Adipocyte (in vitro differentiated cells): ENCODE measurements at places on chromosomes 1 and 21.

GRCh38 chr1:9784508-9785133 is 39.1 kb downstream of the CLSTN1 start:
- DNase-seq: peak; percentile 61

GRCh38 chr1:116808848-116809508 is 54.7 kb downstream of the CD2 start:
- no peak for DNase-seq

GRCh38 chr1:158961178-158961577 is 29.8 kb downstream of the PYHIN1 start:
- DNase-seq: no peak

DNA sequence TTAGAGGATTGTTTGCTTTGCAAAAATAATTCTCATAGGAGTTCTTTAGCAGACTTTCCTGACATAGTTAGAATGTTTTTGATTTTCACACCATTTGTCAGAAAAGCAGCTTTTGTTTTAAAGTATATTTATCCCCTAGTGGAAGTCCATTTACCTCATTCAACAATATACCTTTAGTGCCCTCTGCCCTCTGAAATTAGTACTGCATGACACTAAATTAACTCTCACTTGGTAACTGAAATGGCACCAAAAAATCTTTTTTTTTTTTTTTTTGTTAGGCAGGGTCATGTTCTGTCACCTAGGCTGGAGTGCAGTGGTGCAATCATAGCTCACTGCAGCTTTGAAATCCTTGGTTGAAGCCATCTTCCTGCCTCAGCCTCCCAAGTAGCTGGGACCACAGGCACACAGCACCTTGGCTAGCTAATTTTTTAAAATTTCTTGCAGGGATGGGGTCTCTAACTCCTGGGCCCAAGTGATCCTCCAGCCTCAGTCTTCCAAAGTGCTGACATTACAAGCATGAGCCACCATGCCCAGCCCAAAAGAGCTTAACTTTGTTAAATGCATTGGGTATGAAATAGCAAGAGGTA is 13.6 kb downstream of the LRRC42 start:
- no peak for DNase-seq

GRCh38 chr21:30434033-30434631 is 4.1 kb downstream of the KRTAP13-4 start:
- peak; percentile 11 for DNase-seq

DNA sequence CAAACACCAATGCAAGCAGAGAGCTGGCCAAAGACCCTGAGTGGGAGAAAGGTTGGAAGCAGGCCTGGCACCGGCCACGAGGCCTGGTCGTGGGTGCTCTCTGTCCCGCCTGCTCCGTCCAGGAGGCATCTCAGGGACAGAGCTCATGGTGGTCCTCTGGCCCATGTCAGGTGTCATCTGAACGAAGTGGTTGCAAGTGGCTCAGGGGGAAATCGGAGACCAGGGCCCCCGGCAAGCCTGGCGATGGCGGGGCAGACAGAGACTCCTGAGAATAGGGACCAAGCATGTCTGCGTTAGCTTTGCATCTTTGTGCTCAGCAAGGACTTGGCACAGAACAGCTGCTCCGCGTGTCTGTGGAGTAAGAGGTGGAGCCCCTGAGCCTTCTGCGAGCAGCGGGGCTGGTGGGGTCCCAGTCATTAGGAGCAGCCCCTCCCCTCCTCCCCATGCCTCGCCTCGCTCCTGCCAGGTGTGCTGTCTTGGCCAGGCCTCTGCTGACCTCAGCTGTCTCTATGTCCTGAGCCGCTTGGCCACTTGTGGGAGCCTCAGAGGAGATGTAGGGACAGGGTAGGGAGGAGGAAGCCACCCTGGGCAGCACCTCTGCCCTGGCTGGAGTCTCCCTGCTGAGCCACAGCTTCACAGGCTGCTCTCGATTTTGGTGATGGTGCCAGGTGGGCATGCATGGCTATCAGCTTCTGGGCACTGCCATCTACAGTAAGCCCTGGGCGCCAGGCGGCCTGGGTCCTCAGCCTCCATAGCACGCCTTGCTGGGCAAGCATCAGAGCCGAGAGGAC is 362.9 kb upstream of the VAMP3 start:
- DNase-seq: no peak
